ENCODE measurements at places on chromosomes 13 and 19.

DNA sequence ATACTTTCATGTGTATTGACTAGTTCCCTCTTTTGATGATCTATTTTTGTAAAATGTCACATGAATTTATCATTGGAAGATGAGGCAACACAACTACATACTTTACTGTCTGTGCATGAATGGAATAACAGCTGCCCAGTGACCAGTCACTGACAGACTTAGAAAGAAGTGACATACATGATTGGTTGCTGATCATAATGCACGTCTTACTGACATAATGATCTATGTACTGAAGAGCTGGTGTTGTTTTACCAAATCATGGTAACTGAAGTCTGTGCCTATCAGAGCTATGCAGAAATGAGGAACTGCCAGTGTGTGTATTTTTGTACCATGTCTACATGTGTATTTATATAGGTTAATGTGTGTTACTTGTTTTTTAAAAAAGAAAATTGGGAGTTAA is 26.5 kb downstream of the GPR18 start:
- H3K4me3 ChIP-seq: no peak overlapping the region
- no peak for DNase-seq
- H3K36me3 ChIP-seq: no peaks in the 10 kb centered on the region

DNA sequence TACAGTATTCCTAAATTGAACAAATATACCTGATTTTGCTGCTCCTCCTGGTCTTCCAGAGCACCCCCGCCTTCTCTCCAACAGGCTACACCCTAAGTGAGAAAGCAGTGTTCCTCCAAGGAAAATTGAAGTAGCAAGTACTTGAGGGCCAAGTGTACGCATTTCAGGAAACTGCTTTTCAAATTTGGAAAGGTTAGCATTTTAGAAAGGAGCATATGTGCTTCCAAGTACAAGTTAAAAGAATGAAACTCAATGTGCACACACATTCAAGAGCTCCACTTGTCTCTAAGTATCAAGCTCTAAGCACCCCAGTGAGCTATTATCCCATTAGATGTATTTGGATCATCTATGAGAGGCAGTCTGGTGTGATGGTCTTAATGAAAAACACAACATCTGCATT is 25.8 kb downstream of the LHFPL6 start:
- H3K36me3 ChIP-seq: no peaks in the 10 kb centered on the region
- no peak overlapping the region for H3K4me3 ChIP-seq

DNA sequence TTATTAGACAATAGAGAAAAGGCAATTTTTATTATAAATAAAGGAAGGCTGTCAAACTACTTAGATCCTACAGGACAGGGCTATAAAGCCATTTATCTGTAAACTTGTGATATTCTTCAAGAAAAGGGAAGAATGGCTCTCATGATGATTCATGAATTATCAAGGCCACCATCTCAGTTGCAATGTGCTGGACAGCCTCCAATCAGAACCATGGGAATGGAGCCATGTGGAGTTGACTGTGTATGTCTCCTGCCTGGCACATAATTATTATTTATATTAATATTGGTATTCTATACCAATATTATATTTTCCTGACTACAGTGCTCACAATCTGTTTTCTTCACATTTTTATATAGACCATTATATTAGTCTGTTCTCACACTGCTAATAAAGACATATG is 560.5 kb upstream of the MIR17HG start:
- no peak for DNase-seq
- H3K4me1 ChIP-seq: no peaks in the 10 kb centered on the region
- no peak overlapping the region for H3K4me3 ChIP-seq
- H3K36me3 ChIP-seq: no peaks in the 10 kb centered on the region

DNA sequence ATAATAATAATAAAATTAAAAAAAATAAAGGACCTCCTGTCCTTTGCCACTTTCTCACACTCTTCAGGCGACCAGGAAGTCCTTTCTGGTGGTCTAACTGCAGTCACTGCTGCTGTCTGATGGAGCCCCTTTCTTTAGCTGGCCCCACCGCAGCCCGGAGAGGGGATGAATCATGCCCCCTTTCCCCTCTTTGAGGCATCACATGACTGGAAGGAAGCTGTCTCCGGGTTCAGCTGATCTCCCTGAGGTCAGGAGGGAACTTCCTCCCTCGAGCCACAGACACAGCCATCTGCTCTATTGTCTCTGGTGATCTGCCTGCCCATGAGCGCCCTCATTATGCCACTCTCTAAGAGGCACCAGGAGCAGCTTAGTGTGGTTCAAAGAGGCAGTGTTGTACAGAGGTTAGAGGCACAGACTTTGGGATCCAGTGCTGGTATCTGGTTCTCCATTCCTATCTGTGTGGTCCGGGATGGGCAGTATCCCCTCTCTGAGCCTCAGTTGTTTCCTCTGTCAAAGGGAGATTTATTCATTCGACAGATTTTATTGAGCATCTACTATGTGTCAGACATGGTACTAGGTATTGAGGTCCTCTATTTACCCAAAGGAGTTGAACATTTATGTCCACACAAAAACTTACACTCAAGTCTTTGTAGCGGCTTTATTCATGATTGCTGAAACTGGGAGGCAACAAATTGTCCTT is 30.0 kb downstream of the VAV1 start:
- H3K4me1 ChIP-seq: no peaks in the 10 kb centered on the region
- no peaks in the 10 kb centered on the region for H3K36me3 ChIP-seq
- H3K4me3 ChIP-seq: no peak overlapping the region
- peaks cover 37% of the 10 kb centered on the region for H3K27me3 ChIP-seq
- DNase-seq: no peak

All from SK-N-SH (cell line).